ENCODE measurements at places on chromosomes 5 and 9. TPM values are rescaled to one million over a fixed set of nuclear protein-coding genes. Genes with fewer than 3 reads are reported as not detected.
A peak's percentile ranks its signal among the peaks of the same experiment; 100 is the strongest.

The SPATA31A3 gene
- not detected for total RNA-seq

The CSF2 gene
- not detected for total RNA-seq

The FBP1 gene
- not detected for total RNA-seq

- DNase-seq: no peak
Observed at GRCh38 chr5:139454568-139455290, 7.8 kb downstream of the ECSCR start.

- DNase-seq: no peak
Observed at GRCh38 chr5:37954561-37954960, 114.7 kb upstream of the GDNF start.

- DNase-seq: peak; percentile 82
Observed at GRCh38 chr5:145554399-145554798, 280.7 kb downstream of the PRELID2 start.

- DNase-seq: peak; percentile 68
Observed at GRCh38 chr5:143920772-143921171, 108.8 kb downstream of the HMHB1 start.

- no peak for DNase-seq
Observed at GRCh38 chr9:114613087-114613486, 2.0 kb downstream of the TMEM268 start.
